ENCODE measurements at places on chromosomes 1 and 21. TPM values are rescaled to one million over a fixed set of nuclear protein-coding genes. Genes with fewer than 3 reads are reported as not detected.

Gene SIK1
- total RNA-seq = 15.5 TPM

Gene LDLRAD2
- total RNA-seq = not detected

Gene FCRL2
- total RNA-seq = not detected

Gene MFAP2
- total RNA-seq = 0.57 TPM

Gene DTL
- 21.9 TPM for total RNA-seq

Gene CD48
- total RNA-seq = not detected

Gene OR2T33
- not detected for total RNA-seq

Gene OR2T35
- total RNA-seq = not detected

Gene TRPM2
- total RNA-seq = 7.8 TPM

Gene C1orf94
- not detected for total RNA-seq

Gene C4BPA
- 0.33 TPM for total RNA-seq

Gene DNAJC6
- 8.0 TPM for total RNA-seq

Gene RNF186
- total RNA-seq = not detected

Gene PDE9A
- total RNA-seq = 1.1 TPM

Gene PTTG1IP
- 89.0 TPM for total RNA-seq

Gene MANEAL
- total RNA-seq = 26.9 TPM

Gene ALDH4A1
- 7.2 TPM for total RNA-seq

Gene ZNF684
- total RNA-seq = 2.2 TPM

Gene RHCE
- total RNA-seq = not detected

Gene FAM72C
- total RNA-seq = 6.9 TPM

Gene FYB2
- not detected for total RNA-seq

Gene IPO9
- 33.2 TPM for total RNA-seq

Gene MYOC
- 0.06 TPM for total RNA-seq

Gene DNASE2B
- total RNA-seq = not detected

Gene HJV
- total RNA-seq = not detected

Gene SPRR2G
- total RNA-seq = not detected

Gene IL6R
- 25.8 TPM for total RNA-seq

Gene NBPF11
- 5.1 TPM for total RNA-seq

Gene CFH
- total RNA-seq = 4.7 TPM

Gene TEDDM1
- total RNA-seq = not detected

Gene MSH4
- not detected for total RNA-seq

Gene FMOD
- 0.21 TPM for total RNA-seq

Gene DISC1
- 0.33 TPM for total RNA-seq

Gene RHD
- total RNA-seq = not detected

Gene BSND
- total RNA-seq = not detected

Gene WNT2B
- 0.14 TPM for total RNA-seq

Gene TLCD4
- total RNA-seq = 13.1 TPM

Gene CYP2J2
- total RNA-seq = not detected

Gene GNG4
- 14.2 TPM for total RNA-seq

Gene MAP1LC3C
- not detected for total RNA-seq

Gene S100A7
- total RNA-seq = not detected

Gene RSBN1
- 4.0 TPM for total RNA-seq

Gene FOXE3
- not detected for total RNA-seq

Gene EPHB2
- total RNA-seq = 29.6 TPM

Gene GPX7
- total RNA-seq = not detected

Gene ITSN1
- 18.9 TPM for total RNA-seq

Gene POU3F1
- not detected for total RNA-seq

Gene GSTM1
- 0.35 TPM for total RNA-seq

Gene RNU1-2
- not detected for total RNA-seq

Gene FMO2
- not detected for total RNA-seq

Gene RYR2
- total RNA-seq = 0.13 TPM

Gene OR14K1
- total RNA-seq = not detected

Gene AKR7A3
- total RNA-seq = 0.24 TPM

Gene ANGPTL7
- not detected for total RNA-seq

Gene KCNK1
- 21.2 TPM for total RNA-seq

Gene L1TD1
- not detected for total RNA-seq

Data from A549 treated with ZK216348 at 1 μM for 4 hours (cell line).